ENCODE measurements at places on chromosomes 2 and 18.

DNA sequence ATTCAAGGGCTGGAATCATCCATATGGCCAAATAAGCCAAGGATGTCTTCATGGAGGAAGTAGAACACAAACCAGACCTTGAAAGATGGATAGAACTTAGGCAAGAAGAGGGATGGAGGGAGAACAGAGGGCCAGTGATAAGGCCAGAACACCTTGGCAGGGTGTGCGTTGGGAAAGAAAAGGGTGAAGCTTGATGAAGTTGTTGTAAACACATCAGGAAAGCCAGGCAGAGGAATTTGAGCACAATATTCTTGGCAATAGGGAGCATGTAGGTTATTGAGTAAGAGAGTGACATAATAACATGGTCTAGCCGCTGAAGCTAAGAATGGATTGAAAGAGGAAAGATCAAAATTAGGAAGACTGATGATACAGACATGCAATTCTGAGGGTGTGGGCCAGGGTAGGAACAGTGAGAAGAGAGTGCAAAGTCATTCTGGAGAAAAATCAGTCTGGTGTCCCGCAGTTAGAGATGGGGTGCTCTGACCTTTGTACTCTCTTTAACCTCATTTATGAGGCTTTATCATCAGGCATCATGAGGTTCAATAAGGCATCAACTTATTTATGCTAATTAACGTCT lies 41.0 kb downstream of the SLC14A2 start:
- no peak for DNase-seq

GRCh38 chr2:241274127-241274526 lies 41.3 kb downstream of the HDLBP start:
- DNase-seq: no peak

GRCh38 chr2:144998435-144998834 lies 478.5 kb upstream of the ZEB2 start:
- DNase-seq: no peak

GRCh38 chr2:156430236-156430979 lies 5.8 kb upstream of the GPD2 start:
- DNase-seq: no peak

GRCh38 chr2:216970359-216970915 lies 110.6 kb upstream of the TNP1 start:
- DNase-seq: no peak

- DNase-seq: no peak
These were observed 67.1 kb upstream of the MAP4K4 start for GRCh38 chr2:101630224-101630949.

GRCh38 chr2:219508971-219509779 lies 5.1 kb upstream of the ASIC4 start:
- DNase-seq: no peak

- DNase-seq: no peak
These were observed 631.8 kb upstream of the RAB6C start for GRCh38 chr2:129347486-129348217.

DNA sequence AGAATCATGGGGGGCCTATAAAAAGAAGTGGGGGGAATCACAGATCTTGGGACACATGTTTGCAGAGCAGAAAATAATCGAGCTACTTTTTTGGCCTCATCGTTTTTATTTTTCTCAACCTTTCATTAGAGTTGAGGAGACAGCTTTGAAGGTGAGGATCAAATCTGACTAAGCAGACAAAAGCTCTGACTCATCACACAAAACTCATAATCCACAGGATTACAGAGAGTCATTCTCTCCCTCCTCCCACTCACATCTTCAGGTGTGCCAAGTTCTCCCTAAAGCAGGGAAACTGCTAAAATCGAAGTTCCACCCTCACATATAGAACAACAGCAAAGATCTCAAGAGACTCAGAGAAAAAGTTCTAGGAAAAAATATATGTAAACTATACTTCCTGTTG lies 15.6 kb downstream of the BAZ2B start:
- DNase-seq: no peak

GRCh38 chr2:147027436-147027835 lies 817.4 kb upstream of the ACVR2A start:
- no peak for DNase-seq

- peak; percentile 69 for DNase-seq
These were observed 178.5 kb upstream of the SESTD1 start for GRCh38 chr2:179443180-179443579.

- DNase-seq: no peak
These were observed 197.5 kb upstream of the COPS8 start for GRCh38 chr2:236887953-236888793.

DNA sequence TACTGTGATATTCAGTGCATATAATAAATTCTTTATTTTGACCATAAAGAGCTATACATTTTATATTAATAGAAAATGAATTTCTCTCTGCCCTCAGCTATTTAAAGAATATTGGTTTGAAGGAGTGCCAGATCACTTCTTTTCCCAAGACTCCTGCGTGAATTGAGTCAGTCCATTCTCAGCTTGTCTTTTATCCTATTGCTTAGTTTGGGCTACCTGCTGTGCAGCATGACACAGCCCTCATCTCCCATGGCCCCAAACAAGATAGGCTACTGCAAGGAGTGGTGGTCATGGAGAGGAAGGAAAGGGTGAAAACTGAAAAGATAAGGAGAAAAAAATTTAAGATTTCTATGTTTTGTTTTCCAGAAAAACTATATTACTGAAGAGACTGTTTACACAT lies 10.1 kb upstream of the FBXO11 start:
- no peak for DNase-seq

- DNase-seq: no peak
These were observed 150.1 kb downstream of the AGAP1 start for GRCh38 chr2:235643680-235644511.

GRCh38 chr2:239311132-239312040 lies 89.4 kb downstream of the HDAC4 start:
- peak; percentile 58 for DNase-seq

DNA sequence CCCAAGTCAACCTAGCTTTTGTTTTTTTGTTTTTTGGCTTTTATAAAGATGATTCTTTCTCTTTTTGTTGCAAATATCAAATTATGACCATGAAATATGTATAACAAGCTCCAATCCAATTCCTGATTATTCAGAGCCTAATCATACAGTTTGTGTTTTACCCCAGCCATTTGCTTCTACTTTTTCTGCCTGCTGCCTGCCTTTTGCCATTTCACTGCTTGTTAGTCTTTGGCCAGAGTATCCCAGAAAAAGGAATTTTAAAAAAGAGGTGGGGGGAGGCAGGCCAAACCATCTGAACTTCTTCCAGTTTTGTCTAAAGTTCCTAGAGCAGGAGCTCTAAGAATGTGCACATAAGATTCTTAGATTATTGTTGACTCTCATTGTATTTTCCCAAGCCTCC lies 211.9 kb upstream of the VRK2 start:
- DNase-seq: no peak

GRCh38 chr2:96832754-96833507 lies 10.9 kb downstream of the ANKRD23 start:
- peak; percentile 85 for DNase-seq
